Astrocyte of the cerebellum (primary cell): ENCODE measurements at places on chromosomes 1 and 21.

- no peak for DNase-seq
Observed at GRCh38 chr1:74197255-74197654, 721 bp downstream of the LRRIQ3 start.

- no peak for DNase-seq
Observed at GRCh38 chr1:3417082-3417739, 37.3 kb upstream of the ARHGEF16 start.

GRCh38 chr21:34227386-34227852 is 136.4 kb upstream of the KCNE2 start:
- peak; percentile 69 for DNase-seq

DNA sequence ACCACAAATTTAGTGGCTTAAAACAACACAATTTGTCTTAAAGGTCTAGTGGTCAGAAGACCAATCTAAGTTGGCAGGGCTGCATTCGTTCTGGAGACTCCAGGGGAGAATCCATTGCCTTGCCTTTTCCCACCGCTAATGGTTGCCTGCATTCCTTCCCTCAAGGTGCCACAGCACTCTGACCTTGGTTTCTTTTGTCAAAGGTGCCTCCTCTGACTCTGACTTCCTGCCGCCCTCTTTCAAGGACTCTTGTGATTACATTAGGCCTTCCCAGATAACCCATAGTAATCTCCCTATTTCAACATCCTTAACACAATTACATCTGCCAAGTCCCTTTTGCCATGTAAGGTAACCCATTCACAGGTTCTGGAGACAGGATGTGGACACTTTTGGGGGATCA is 145.3 kb downstream of the S1PR1 start:
- DNase-seq: no peak

GRCh38 chr1:100861379-100861778 is 33.3 kb downstream of the EXTL2 start:
- no peak for DNase-seq

- DNase-seq: no peak
Observed at GRCh38 chr21:41964171-41964570, 10.4 kb upstream of the C2CD2 start.

GRCh38 chr21:34499116-34499515 is 12.9 kb downstream of the KCNE1 start:
- DNase-seq: no peak

GRCh38 chr1:84426376-84426775 is 28.1 kb downstream of the DNASE2B start:
- no peak for DNase-seq

DNA sequence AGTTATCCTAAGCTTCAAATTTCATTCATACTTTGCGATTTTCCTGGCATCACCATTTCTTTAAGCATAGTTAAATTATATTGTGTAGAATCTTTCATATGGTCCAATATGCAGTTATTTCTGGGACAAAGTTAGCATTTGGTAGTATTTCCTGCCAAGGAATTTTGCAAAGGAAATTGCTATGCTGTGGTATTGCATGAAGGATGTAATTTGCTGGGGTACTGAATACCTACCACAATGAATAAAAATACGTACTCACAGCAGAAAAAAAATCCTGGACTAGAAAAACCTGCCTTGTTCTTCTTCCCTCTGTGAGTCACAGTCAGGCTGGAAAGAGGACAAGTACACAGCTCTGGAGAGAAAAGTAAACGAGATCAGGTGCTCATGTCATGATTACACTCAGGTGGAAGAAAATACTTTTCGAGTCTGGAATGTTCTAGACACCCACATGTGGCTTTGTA is 241.2 kb downstream of the PTBP2 start:
- DNase-seq: peak; percentile 51

GRCh38 chr1:203173566-203173965 is 2.1 kb downstream of the MYBPH start:
- no peak for DNase-seq

- DNase-seq: no peak
Observed at GRCh38 chr1:36562181-36562685, 79.5 kb upstream of the CSF3R start.

DNA sequence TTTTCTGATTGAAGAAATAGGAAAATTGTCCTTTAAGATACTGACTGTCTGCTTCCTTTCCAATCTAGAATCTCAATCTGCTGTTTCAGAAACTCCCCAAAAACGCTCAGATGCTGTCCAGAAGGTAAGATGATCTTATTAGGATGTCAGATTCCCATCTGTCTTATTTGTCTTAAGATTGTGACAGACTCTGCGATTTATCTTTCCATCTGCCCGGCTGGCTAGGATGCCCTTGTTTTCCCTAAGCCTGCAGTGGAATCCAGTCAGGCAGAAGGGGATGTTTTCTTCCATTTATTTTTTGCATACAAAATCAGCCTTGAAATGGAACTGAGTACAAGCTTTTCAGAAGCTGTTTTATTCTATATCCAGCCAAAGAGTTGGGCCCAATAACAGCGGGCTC is 96.5 kb downstream of the FMN2 start:
- no peak for DNase-seq

- DNase-seq: no peak
Observed at GRCh38 chr1:160724465-160725242, 13.0 kb upstream of the CD48 start.

DNA sequence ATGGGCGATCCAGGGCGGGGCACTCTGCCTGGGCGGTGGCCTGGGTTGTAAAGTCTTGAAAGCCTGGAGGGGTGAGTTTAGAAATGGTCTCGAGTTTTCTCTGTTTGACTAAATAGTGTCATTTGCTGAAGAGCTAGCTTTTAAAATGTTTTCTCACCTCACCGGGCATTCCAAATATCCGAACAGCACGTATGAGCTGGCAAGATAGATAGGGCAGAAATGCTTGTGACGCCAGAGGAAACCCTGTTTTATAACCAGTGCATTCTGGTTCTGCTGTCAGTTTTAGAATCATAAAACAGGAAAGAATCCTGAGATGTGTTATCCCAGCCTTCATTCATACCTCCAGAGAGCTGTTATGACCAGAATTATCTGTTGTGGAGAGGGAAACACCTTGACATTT is 725 bp downstream of the RTCA start:
- no peak for DNase-seq

GRCh38 chr1:66893712-66894111 is 30.9 kb downstream of the DNAI4 start:
- no peak for DNase-seq

- peak; percentile 43 for DNase-seq
Observed at GRCh38 chr1:44084998-44085675, 33.5 kb upstream of the KLF17 start.

GRCh38 chr1:39574646-39575045 is 1.9 kb downstream of the PABPC4 start:
- no peak for DNase-seq

GRCh38 chr1:219782311-219782710 is 146.0 kb downstream of the SLC30A10 start:
- no peak for DNase-seq

DNA sequence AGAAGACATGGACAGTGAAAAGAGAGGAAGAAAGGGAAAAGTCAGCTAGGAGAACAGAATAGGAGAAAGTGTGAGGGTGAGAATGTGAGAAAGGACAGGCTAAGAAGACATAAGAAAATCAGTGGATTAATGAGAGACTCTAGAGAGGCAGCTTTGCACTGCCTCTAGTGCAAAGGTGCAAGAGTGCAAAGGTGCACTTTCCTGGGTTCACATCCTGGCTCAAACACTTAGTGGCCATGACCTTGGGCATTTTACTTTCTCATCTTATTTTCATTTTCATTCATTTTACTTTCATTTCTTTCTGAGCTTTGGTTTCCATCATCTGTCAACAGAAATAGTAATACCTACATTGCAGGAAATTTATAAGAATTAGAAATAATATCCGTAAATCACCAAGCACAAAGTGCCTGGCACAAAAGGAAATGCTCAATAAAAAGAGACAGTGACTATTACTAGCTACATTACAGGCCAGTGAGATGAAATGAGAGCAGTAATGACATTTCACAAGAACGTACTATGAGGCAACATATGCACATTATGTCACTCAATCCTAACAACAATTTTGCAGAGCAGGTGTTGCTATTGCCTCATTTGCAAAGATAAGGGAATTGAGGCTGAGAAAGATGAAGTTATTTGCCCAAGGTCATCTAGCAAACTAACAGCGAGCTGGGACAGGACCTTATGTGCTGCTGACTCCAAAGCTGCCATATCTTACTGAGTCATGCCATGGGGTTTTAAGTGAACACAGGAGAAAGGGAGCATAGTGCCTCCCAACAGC is 107.0 kb upstream of the TLR5 start:
- no peak for DNase-seq

GRCh38 chr1:50097791-50098190 is 10.9 kb upstream of the ELAVL4 start:
- no peak for DNase-seq

DNA sequence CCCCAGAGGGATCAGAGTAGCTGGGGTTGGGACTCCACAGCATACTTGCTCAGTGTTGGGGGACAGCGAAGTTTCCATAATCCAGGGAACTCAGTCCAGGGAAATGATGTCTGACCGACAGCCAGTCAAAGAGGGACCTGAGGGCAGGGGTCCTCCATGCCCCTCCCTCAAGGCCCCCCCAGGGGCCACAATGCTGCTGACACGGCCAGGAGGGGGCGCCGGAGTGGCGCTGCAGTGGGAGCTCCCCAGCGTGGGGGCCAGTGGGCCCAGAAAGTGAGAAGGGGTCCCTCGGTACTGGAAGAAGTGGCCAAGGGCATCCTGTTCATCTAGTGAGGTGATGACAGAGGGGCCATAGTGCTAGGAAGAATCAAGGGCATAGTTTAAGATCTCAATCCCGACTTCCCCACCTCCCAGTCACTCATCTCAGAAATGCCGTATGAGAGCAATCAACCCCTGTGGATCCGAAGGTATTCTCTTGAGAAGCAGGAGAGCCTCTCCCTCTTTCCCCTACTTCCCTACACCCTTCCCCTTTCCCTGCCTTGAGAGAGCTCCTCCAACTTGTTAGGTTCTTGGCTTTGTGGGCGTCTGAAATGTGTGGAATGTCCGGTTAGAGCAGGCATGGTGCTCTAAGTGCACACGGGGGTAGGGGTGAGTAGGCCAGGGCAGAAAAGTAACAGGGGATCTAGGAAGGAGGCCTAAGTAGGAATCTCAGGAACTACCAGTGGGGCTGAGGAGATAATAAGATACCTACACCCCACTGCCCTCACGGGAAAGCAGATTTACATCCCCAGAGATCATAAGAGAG is 4.1 kb downstream of the NUDT17 start:
- DNase-seq: no peak

GRCh38 chr1:27292106-27292505 is 29.9 kb upstream of the TMEM222 start:
- no peak for DNase-seq

DNA sequence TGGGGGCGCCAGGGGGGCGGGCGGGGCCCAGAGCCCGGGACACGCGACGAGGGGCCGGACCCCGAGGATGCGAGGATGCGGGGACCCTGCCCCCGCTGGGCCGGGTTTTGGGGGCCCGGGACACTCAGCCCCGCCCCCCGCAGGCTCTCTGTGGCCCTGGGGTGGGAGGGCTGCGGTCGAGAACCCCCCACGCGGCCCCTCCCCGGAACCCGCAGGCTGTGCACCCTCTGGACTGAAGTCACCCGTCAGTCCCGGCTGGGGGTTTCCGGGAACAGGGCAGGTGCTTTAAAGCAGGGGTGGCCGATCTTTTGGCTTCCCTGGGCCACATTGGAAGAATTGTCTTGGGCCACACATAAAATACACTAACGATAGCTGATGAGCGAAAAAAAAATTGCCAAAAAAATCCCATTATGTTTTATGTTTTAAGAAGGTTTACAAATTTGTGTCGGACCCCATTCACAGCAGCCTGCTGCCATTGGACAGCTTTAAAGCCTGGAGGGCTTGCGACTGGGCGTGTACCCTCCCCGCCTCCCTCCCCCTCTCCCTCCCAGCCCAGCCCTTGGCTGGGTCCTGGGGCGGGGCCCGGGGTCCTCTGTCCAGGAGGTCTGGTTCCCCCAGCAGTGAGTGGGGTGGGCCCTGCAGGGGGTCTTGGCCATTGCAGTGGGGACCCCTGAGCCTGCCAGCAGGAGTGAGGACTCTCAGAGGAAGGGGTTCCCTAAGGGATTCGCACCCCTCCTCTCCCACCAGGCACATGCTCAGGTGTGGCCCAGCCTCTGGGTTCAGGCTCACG is 21.6 kb upstream of the C1orf159 start:
- DNase-seq: no peak

DNA sequence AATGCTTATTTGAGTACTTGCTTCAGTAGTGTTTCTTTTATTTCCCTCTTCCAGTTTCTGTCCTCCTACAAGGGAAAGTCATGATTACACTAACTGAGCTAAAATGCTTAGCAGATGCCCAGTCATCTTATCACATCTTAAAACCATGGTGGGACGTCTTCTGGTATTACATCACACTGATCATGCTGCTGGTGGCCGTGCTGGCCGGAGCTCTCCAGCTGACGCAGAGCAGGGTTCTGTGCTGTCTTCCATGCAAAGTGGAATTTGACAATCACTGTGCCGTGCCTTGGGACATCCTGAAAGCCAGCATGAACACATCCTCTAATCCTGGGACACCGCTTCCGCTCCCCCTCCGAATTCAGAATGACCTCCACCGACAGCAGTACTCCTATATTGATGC is 50.3 kb upstream of the LRRC8C start:
- DNase-seq: no peak

DNA sequence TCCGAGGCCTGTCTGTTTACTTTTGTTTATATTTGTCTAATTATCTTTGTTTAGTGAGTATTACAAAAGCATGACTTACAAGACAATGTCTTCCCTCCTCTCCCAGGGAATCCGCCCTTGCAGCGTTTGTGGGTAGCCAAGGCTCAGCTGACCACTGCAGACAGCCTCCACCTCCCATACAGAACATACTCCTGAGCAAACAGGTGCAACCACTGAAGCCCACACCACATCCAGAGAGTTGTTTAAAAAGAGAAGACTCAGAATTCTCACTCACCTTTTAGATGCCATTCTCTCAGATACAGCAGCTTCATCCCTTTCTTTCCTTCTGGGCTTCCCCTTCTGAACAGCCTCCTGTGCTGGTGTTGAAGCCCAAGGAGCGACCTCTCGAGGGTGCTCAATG is 103.5 kb upstream of the TMPRSS2 start:
- DNase-seq: no peak

DNA sequence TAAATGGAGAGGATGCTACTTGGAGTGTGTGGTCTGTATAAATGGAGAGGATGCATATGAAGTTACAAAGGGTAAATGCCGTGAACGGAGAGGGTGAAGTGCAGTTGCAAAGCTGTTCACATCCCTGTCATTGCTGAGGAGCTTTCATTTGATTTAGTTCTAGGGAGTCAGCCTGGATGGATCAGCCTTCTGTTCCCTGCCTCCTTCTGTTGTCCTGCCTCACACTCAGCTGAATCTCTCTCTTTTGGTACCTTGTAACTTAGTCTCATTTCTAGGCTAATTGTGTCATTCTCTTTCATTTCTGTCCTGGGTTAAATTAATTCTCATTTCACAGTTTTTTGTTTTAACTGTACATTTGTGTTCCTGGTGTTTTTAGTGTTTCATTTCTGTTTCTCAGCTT is 133.2 kb upstream of the COL6A1 start:
- DNase-seq: no peak

DNA sequence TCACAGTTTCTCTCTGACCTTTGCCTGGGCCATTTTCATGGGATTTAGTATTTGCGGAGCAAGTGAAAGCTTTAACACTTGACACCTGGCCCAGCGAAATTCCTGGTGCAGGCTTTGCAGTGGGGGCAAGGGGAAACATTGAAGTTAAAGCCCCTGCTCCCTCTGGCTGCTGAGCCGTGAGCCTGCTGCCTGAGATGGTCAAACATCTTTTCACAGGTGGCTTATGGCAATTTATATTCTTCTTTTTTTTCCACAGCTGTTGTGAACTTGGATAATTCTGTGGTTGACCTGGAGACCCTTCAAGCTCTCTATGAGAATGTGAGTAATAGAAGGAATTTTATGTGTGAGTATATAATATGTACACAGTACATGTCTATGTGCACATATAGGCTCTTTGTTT is 202.9 kb downstream of the FMN2 start:
- DNase-seq: no peak

GRCh38 chr1:156768610-156769295 is 1.4 kb downstream of the PRCC start:
- DNase-seq: no peak
